NCI-H2081 treated with DMSO at 0.1 percent for 48 hours (cell line): ENCODE measurements at places on chromosomes 7 and 10.

DNA sequence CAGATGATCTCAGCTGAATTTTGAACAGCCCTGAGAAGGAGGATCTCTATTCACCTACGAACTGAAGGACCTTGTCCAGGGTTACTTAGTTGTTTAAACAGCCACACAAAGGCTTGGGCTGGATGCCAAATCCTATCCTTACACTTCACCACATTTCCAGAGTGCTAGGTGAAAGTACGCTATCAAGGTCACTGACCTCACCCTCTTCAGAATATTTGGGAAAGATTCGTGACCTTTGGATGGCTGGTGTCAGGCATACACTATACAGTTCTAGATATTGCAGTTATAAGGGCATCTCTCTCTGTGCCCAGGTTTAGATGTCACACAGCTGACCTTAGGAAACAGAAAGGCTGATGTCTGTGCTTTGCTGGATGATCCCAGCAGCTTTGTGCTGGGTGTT lies 61.2 kb upstream of the ABLIM1 start:
- no peak for DNase-seq

DNA sequence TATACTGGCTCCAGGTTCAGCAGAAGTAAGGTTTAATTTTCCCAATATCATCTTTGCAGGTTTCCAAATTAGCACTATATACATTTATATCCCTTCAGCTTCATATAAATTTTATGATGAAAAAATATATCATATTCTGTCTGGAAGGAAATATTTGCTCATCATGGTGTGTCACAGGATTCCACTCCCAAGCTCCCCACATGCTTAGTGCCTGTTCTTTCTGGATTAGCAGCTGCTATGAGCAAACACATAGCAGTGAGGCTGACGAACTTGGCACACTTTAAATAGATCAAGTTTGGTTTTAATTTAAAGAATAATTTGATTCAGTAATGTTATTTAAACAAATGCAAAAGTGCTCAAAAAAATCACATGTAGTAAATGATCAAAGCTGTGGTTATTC lies 251.9 kb downstream of the AGMO start:
- no peak for DNase-seq

GRCh38 chr7:82745117-82745516 lies 301.5 kb upstream of the CACNA2D1 start:
- no peak for DNase-seq

- no peak for DNase-seq
Observed at GRCh38 chr7:24834128-24834798, 77.0 kb upstream of the GSDME start.

- no peak for DNase-seq
Observed at GRCh38 chr7:22551768-22552513, 52.0 kb upstream of the STEAP1B start.
